ENCODE measurements at places on chromosomes 1 and 21.

GRCh38 chr1:212752934-212753497 is 38.6 kb downstream of the NSL1 start:
- no peak for DNase-seq

DNA sequence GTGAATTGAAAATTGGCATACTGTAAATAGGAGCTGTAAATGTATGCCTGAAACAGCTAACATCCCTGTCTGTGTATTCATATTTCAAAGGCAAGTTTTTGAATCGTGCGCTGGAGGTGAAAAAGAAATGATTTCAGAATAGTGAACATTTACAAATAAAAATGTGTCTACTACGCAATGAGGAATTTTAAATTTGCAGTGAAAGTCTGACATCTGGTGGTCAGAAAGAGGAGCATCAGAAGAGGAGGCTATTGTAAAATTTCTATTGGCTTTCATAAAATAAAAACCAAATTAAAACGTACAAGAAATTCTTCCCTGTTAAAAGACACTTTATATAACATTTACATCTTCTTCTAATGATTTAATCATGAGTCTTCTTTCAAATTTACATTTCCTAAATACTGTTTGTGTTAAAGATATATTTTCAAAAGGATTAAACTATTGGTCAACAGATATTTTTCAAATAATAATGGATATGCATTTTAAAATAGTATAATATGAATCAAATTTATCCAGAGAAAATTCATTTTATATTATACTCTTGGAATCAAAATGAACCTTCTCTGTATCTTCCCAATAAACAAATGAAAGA is 113.7 kb upstream of the RRP15 start:
- no peak for DNase-seq

GRCh38 chr1:16727190-16728111 is 12.9 kb upstream of the RNU1-4 start:
- DNase-seq: no peak

DNA sequence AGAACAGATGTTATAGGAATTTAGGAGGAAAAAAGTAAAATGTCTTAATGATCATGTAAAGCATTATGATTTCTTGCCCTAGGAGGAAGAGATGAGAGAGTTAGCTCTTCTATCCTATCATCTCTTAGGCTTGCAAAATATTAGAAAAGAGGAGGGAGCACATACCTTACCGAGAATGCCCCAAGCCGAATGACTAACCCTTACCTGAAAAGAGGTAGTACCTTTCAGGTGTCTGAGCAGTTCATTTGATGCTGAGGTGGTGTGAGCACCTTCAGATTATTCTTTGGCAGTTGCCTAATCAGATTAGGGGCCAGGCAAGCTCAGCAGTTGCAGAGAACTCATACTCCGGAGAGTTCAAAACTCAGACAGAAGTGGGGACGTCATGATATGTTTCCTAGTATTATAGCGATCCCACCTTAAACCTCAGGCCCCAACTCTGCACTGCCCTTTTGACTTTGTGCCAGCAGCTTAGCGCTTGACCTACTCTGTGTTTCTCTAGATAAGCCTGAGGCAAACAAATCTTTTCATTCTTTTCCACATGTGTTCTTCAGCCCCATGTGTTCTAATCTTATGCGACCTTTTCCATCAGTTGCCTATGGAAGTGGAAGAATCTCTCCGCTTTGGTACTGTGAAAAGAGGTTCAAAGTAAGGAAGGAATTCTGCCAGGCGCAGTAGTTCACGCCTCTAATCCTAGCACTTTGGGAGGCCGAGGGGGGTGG is 52.5 kb downstream of the ATP2B4 start:
- no peak for DNase-seq

DNA sequence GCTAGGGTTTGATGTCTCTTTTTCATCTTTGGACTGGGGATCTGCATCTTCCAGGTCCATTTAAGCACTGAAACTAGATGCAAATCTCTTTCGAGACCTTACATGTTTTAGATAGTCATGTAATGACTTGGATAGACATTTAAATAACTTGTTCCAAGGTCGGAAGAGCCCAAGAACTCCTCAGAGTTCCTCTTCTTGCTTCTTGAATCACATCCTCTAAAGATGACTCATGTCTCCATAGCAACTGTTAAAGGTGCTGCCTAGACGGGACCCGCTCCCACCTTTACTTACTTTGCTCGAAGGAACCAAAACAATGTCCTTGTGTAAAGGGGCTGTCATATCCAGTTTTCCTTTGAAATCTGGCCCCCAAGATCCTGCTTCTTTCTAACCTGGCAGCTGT is 130.0 kb downstream of the EDEM3 start:
- no peak for DNase-seq

DNA sequence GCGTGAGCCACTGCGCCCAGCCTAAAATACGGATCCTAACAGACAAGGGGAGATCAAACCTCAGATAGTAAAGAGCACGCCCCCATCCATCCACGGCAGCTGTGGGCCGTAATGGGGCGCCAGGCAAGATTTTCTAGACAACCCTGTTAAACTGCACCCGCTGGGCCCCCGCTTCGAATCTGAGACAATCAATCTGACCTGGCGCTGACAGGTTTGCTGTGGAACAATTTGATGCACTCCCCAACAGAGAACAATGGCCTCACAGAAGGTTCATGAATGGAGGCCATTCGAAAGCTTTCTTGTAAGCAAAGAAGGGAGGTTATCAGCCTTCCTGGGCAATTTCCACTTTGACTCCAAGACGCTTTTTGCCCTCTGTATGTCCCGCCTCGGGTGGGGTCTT is 30.5 kb downstream of the CLSTN1 start:
- DNase-seq: no peak

GRCh38 chr21:43938751-43939442 is 73.2 kb upstream of the TRAPPC10 start:
- peak; percentile 19 for DNase-seq

- peak; percentile 53 for DNase-seq
These were observed at the start of gene SLC9C2 for GRCh38 chr1:173603056-173603591. TSS of gene SLC9C2 (minus strand) at chr1:173603072. CDS start at chr1:173601776, 1,296 bp downstream.

GRCh38 chr1:85351202-85351828 is 74.9 kb upstream of the BCL10 start:
- no peak for DNase-seq

GRCh38 chr21:33367309-33367973 is 35.8 kb upstream of the IFNGR2 start:
- no peak for DNase-seq

- no peak for DNase-seq
These were observed 15.0 kb upstream of the ID3 start for GRCh38 chr1:23574265-23574754.

All from pulmonary artery endothelial cell (primary cell).